Activated gamma-delta T cell (primary cell): ENCODE measurements at places on chromosomes 6 and 20.

GRCh38 chr6:149782337-149782736 is 32.8 kb downstream of the PCMT1 start:
- DNase-seq = no peak

GRCh38 chr6:75144386-75144785 is 61.5 kb downstream of the COL12A1 start:
- no peak for DNase-seq

DNA sequence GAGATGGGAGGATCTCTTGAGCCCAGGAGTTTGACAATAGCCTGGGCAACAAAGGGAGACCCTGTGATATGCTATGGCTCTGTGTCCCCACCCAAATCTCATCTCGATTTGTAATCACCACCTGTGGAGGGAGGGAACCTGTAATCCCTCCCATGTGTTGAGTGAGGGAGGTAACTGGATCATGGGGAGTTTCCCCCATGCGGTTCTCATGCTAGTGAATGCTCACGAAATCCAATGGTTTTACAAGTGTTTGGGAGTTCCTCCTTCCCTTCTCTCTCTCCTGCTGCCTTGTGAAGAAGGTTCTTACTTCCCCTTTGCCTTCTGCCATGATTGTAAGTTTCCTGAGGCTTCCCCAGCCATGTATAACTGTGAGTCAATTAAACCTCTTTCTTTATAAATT is 3.4 kb downstream of the NUDT3 start:
- no peak for DNase-seq

GRCh38 chr20:24823989-24824693 is 124.9 kb upstream of the CST7 start:
- no peak for DNase-seq

DNA sequence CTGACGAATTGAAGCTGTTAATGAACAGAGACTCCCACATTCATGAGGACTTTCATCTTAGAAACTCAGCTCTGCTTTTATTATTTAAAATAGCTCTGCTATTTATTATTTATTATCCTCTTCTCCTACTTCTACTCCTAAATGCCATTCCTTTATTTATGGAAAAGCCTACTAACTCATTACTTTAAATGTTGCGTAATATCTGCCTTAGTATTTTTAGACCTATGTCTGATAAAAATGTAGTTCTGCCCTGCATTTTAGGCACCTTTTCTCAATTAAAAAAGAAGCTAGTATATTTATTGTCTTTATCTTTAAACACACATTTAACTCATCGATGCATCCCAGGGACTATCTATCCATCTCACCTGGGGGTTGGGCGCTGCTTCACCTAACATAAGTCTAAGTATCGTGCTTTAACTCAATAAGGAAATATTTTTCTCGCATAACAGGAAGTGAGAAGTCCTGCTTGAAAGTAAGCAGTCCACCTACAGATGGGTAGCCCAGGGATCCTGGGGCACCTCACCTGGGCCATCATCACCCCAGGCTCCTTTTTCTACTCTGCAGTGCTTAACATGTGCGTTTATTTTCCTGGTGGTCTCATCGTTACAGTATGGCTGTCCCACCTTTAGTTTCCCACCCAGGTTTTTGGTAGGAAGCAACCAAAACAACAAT is 31.3 kb upstream of the FAM184A start:
- no peak for DNase-seq
